ENCODE measurements at places on chromosomes 7 and 10.

DNA sequence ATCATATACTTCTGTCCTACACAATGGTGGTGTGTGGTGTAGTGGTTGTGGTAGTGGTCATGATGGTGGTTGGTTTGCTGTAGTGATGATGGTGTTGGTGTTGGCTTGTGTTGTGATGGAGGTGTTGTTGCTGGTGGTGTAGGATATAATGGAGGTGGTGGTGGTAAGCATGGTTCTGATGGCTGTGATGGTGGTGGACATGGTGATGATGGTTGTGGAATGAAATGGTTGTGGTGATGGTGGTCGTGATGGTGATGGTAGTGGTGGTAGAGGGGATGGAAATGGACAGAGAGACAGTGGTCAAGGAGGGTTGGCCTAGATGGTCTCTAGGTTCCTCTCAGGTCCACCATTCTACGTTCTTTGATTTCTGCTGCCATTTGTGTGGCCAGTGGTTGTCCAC, 44.7 kb downstream of the FAM241B start:
- DNase-seq: no peak

DNA sequence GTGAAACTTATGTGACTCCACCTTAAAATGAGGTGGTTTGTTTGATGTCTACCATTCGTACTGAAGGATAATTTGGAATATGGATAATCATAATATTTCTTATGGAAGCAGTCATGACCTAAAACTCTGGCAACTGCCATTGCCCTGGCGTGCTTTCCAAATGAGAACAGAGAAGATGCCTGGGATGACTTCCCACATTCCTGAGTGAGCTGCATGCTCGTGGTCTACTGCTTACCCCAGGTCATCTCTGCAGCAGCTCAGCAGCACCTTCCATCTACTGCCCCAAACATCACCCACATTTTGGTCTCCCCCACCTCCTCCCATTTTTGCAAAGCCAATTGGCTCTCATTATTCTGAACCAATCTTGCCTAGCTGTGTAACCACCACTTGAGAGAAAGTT, 40.1 kb downstream of the LYZL1 start:
- DNase-seq: no peak

GRCh38 chr10:11180228-11180627, 162.6 kb downstream of the CELF2 start:
- peak; percentile 72 for DNase-seq

DNA sequence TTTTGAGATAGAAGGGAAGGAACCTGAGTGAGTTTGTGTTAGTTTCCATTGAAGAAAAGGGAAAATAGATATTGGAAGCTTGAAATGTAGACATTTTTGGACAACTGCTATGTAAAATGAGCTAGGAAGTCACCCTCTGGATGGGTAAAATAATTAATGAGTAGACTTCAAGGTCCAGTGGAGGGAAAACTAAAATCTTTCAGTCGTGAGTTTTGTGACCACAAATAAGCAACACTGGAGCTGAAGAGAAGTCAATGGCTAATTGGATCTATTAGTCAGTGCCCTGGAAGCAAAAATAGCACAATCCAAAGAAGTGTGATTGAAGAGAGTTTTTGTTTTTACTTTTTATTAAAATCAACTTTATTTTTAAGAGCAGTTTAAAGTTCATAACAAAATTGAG, 123.4 kb downstream of the MYO3A start:
- no peak for DNase-seq

DNA sequence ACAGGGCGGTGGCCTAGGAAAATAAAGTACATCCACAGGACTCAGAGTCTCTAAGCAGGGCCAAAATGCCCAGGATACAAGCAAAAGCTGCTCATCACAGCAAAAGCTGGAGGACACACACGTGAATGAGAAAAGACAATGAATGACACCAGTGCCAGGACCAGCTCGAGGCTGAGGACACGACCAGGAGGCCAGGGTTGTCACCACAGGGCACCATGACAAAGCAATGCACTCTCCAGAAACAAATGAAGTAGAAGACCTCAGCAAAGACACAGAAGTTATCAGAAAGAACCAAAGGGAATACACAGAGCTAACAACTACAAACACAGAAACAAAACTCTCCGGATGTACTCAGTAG, 92.1 kb downstream of the FOXL3 start:
- no peak for DNase-seq

All from activated CD4-positive, alpha-beta T cell treated with anti-CD3 and anti-CD28 coated beads, Interleukin-2, amount 50 U/mL, for 48 hours (primary cell).